ENCODE measurements at places on chromosomes 5 and 9.

GRCh38 chr9:115765060-115765459 is 388.5 kb upstream of the PAPPA start:
- no peak for DNase-seq

DNA sequence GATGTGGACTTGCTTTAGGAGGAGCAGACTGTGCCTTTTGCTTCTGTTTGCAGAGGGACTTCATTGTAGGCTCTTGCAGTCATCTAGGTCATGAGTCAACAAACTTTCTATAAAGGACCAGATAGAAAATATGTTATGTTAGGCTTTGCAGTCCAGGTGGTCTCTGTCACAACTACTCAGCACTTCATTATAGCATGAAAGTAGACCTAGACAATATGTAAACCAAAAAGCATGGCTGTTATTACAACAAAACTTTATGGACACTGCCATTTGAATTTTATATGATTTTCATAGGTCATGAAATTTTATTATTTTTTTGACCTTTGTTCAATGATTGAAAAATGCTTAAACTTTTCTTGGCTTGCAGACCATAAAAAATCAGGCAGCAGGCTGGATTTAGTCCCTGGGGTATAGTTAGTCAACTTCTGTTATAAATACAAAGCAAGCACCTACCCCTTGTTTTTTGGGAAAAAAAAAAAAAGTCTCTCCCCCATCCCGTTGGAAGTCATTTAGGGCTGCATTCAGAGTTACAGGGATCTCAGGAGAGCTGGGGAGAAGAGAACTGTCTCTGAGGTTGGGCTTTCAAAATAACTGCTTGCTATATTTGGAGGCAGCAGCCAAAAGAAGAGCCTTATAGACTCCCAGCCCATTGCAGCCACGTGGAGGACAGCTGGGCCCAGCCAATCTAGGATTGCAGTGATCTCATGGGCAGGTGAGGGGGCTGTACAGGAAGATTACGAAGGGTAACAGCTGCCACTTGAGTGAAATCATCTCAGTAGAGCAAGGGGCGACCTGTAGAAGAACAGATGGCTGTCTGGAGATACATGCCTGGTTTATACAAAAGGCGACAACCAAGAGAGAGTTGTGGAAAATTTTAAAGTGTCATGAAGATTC is 136.6 kb upstream of the TNC start:
- no peak for DNase-seq

DNA sequence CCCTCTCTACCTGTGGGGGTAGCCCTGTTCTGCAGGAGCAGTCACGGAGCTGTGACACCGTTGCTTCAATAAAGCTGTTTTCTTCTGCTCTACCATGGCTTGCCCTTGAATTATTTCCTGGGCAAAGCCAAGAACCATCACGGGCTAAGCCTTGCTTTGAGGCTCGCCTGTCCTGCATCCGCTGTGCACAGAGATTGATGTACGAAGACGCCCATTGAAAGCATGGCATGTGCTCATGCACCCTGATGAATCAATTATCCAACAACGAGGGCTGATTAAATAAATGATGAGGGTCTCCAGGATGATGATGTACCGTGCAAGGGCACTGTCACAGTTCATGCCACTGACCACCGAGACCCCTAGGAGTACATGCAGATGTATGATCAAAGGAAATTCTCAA is 20.7 kb downstream of the PTGES start:
- DNase-seq = no peak

DNA sequence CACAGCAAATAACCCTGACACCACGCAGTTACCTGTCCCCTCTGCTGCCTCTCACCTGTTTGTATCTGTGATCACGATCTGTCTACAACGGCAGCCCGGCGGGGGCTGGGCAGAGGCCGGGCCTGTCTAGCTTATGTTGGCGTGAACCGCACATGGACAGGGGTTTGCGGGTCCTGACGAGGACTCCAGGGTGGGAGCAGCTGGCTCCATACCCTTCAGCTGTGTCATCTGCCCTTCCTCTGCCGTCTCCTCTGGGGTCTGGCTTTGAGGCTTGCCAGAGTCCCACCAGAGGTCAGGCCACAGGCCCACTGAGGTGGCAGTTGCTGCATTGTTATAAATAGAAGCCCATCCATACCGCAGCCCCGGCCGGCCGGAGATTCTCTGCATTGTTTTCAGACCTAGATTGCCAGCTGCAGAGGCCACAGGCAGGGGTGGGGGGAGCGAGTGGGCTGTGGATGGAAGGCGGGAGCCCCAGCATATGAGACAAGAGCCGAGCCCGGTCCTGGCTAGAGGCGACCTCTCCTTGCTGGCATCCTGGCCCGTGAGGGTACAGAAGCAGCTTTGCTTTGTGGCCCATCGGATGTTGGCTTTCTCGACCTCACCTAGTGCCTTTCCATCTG is 37.8 kb downstream of the FAM78A start:
- no peak for DNase-seq

GRCh38 chr9:121331992-121332685 is 37.9 kb downstream of the STOM start:
- no peak for DNase-seq

- DNase-seq = no peak
Observed at GRCh38 chr5:14184082-14184481, 40.9 kb downstream of the TRIO start.

DNA sequence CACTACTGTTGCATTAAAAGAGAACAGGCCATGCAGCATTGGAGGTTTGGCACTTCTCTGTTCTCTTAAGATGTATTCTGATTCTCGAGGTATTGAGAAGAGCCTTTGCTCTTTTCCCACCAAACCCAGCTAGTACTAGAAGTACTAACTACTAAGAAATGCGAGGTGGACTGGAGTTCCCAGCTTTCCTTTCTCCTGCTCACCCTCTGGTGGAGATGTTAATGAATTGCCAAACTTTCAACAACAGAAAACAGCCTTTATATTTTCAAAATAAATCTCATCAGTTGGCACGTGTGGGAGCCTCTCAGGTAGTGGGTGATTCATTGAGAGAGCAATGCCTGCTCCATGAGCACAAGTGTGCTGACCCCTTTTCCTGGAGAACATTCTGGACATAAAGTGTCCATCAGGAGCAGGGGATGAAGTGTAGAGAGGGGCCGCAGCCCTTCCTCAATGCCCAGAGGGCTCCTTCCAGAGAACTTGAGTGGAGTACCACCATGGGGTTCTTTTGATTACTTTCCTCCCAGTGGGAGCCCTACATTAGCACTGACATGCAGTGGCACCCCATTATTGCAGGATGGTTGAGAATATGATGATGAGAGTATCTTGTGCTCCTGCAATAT is 45.7 kb downstream of the TMEM174 start:
- DNase-seq = no peak

DNA sequence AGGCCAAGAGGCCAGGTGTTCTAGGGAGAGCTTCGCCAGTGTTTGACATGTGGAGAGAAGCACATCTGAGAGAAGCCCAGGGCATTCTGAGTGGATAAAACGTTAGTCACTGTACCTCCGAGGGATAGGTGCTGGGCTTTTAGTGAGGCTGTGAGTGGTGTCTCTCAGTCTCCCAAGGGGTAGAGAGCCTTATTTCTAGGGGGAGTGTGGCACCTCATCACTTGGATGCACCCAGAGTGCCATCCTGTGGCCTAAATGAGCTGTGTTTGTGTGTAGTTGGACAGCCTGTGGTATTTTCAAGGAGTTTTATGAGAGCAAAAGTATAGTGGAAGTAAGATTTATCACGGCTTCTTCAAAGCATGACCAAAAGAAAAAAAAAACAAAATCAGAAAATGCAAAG is 1046.9 kb upstream of the WWC1 start:
- DNase-seq = no peak

- DNase-seq = peak; percentile 27
Observed at GRCh38 chr5:850511-851006, at the start of gene ZDHHC11. Gene ZDHHC11, minus strand, starts transcription at chr5:850986. Its CDS starts 384 bp downstream, at chr5:850602.

DNA sequence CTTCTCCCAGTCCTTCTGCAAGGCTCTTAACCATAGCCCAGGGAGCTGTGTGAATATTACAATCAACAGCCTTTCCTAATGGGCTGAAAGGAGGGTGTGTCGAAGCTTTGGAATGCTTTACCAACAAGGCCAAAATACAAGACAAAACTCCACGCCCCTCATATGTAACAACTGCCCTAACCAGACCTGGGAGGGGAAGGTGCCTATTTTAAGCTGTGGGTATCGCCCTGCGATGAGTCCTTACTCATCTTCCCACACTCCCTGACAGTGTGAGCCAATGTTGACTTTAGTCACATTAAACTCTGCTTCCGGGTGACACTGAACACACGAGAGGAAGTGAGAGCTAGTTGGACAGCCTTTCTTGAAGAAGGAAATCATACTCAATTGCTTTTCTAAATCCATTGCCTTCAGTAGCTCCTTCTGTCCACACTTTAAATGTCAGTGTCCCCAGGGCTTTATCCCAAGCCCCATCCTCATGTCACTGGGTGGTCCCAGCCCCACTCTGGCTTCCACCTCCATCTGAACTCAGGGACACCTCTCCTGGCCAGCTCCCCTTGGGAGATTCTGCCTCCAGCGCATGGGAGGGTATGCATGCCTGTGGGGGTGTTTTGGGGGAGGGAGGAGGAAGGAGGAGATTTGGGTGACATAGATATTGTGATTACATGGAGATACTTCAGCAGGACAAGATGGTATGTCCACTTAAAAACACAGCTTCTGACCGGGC is 6.5 kb upstream of the TBC1D9B start:
- DNase-seq = no peak

- DNase-seq = no peak
Observed at GRCh38 chr5:55234121-55234700, 803 bp upstream of the CCNO start.

- DNase-seq = no peak
Observed at GRCh38 chr5:180210961-180211760, 2.1 kb upstream of the RASGEF1C start.

DNA sequence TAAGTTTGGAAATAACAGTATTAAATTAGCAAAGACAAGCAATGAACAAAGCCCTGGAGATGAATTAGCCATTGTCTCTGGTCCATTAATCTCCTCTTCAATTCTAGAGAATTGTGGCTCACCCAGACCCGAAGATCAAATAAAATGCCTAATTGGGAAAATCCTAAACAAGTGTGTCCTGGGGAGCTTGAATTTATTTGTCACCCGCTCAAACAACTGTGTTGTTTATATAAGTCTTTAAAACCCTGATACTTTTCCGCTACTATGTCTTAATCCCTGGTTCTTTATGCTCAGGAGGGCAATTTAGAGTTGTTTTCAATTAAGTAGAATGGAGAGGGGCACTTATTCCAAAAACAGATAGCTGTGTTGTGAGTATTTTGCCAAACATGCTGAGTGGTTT is 128.4 kb downstream of the ANXA1 start:
- no peak for DNase-seq

DNA sequence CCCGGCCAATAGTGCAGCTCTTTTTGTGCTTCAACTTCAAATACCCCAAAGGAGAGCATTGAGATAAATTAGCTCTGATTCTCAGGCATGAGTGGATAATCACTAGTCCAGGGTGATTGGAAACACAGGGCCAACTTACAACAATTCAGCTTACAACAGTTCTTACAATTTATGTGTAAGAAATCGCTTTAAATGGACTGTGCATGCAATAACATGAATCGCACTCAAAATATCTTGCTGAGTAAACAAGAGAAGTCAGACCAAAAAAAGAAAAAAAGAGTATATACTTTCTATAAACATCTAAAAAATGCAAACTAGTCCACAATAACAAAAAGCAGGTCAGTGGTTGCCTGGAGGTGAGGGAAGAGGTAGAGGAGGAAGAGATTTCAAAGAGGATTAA is 150.6 kb upstream of the EDIL3 start:
- no peak for DNase-seq

All from activated CD4-positive, CD25-positive, alpha-beta regulatory T cell treated with anti-CD3 and anti-CD28 coated beads, Interleukin-2, amount 50 U/mL, for 72 hours (primary cell).